NCI-H82 (cell line): ENCODE measurements at places on chromosomes 5 and 9.

DNA sequence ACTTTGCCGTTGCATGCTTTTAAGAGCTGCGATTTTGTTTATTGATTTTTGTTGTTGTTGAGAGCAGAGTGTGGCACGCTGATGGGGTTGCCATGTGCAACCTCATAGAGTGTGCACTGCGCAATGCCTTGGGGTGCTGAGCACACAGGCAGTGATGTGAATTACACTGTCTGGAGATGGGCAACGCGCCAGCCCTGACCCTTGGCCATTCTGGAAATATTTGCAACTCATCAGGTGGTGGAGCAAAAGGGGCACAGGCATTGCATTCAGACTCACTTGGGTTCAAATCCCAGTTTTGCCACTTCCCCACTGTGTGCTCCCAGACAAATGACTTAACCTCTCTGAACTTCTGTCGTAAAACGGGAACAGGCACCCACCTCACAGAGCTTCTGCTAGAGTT, 25.6 kb downstream of the DUSP1 start:
- DNase-seq: no peak

GRCh38 chr5:157108976-157109375, at the start of gene HAVCR2:
TSS of gene HAVCR2 (minus strand) at chr5:157109044. CDS start at chr5:157108983, 61 bp downstream.
- no peak for DNase-seq

DNA sequence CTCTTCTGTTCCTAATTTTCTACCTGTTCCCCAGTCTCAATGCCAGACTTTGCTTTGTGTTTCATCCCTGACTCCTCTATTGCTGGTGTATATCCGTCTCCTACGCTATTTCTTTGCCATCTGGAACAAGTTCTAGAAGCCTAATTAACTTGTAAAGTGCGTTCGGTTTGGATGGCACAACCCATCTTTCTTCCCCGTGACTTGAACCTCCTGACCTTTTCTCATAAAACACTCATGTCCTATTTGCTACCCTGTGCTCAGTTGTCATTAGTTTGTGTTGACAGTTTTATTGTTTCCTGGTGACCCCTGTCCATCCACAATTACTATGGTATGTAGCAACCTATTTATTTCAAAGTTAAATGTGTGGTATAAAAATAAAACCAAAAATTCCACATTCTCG, 323.5 kb downstream of the TLE4 start:
- no peak for DNase-seq

- DNase-seq: no peak
These were observed 195.7 kb downstream of the CDK5RAP2 start for GRCh38 chr9:120383999-120384924.

DNA sequence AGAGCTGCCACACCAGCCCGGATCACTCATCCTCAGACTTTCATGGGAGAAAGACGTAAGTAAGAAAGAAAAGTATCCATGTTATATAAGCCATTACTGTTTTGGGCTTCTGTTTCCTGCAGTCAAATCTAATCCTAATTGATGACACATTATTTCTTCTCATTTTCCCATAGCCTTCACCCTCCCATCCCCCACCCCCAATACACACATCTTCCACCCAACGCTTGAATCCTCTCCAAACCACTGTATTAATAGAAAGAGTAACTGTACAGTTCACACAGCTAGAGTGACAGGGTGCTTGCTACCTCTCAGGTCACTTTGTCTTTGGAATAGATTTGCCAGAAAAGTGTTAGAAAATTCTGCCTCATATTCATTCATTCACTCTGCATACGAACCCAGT, 69.3 kb upstream of the IL17B start:
- no peak for DNase-seq

DNA sequence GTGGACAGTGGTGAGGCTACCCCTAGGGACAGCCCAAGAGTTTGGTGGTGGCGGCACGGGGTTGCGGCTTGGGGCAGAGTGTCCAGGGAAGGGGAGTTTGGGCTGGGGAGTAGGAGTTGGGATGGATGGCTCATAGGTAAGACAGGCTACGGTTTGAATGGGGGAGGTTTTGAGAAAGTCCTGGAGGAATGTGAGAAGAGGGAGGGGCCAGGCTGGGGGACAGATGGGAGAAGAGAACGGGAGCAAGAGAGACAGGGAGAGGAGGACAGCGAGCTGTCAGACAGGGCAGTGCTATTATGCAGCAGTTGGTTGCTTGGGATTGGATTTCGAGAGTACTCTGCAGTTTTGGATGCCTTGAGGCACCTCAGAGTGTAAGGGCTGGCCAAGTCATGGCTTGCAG, 24.5 kb downstream of the PSD2 start:
- DNase-seq: no peak

DNA sequence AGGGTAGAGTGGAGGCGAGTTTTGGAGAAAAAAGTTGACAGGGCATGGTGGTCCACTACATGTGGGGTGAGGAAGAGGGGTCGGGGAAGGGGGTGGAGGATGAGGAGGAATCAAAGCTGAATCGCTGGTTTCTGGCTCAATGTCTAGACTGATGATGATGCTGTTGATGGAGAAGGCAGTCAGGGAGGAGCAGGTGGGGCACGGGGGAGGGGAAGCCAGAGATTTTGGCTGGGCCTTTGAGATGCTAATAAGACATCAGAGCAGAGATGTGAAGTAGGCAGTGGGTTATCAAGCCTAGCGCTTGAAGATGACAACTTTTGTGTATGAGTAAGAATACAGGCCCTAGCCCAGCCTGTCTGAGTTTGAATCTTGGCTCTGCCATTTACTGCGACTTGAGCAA, 32.4 kb upstream of the TTC23L start:
- DNase-seq: no peak

- DNase-seq: no peak
These were observed 4.2 kb upstream of the PTGER4 start for GRCh38 chr5:40675396-40676133.

DNA sequence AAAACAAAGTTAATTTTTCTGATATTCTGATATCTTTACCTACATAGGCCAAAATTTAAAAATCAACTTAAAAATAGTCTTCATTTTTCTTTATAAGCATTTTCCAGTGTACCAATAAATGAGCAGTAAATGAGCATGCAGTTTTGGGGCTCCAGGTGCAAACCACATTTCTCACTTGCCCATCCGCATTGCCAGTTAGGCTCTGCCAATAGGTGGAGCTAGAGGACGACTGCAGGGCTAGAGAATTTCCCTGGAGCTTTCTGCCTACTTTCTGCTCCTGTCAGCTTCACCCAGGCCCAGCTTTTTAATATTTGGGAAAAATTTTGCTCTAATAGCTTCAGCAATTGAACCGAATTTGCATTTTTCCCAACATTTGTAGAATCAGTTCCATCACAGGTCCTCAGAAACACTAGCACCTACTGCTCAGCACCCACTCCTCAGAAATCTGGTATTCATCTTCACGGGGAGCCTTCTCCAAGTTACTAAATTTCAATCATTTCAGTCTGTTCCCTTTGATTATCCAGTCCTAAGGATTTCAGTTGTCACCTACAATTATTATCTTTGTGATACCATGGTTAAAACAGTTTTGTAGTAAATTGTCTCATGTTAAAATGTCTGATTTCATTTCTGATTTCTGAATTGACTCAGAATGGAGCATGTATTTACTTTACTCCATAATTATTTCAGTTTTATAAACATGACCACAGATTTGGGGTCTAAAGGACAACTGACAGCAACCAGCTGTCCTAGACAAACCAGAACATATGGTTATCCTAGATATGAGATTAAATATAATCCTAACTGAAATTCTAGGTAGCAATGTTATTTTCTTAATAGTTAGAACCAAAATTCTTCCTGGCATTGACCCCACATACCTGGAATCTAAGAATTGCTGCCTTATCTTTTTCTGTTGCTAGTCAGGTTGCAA, 104.6 kb upstream of the FAM174A start:
- DNase-seq: peak; percentile 63

- DNase-seq: peak; percentile 93
These were observed 6.1 kb upstream of the DPM2 start for GRCh38 chr9:127943731-127944144.

GRCh38 chr5:150211156-150212030, 21.5 kb downstream of the SLC6A7 start:
- DNase-seq: no peak

DNA sequence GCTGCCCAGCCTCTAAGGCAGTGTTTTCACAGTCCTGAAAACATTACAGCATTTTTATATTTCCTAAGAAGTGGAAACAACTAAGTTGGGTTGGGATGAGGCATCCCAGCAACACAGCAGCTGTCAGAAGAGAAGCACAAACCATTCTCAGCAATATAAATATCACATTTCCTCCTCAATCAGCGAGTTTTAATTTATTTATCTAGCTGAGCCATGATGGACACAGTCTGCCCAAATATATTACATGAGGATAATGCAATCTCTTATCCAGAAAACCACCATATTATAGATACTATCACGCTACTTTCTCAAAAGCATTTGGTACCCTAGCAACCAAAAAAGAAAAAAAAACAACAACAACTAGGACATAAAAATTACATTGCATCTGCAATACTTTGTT, 158.5 kb downstream of the FSTL4 start:
- DNase-seq: no peak

DNA sequence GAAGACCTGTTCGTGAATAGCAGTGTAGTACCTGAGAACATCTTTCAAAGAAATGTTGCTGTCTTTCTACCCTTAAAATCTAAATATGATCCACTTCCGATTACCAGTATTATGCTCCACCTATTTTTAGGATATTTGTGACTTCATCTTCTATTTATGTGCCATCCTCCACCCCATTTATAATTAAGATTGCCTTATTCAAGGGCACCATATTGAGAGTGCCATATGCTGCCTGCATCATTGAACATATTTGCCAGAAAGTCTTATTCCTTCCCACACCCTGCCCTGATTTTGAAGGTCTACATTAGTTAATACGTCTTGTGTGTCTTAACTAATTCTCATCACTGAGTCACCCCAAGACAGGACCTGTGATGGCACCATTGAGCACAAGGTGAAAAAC, 1076.7 kb downstream of the CDH12 start:
- DNase-seq: no peak

DNA sequence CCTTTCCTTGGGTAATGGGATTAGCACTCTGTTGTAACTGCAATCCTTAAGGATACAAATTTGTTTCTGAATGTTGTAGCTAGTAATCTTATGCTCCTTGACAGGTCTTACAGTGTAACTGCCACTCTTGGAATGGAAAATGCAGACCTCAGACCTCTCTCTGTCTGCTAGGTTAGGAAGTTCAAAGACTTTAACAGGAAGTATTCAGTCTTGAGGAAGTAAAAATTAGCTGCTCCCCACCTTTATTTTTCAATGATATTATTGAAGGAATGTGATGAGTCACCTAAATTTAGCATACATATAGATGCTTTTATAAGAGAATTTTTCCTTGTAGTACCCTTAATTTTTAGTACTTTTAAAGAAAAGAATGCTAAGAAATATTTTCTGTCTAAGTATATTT, 71.5 kb downstream of the PAM start:
- peak; percentile 91 for DNase-seq

DNA sequence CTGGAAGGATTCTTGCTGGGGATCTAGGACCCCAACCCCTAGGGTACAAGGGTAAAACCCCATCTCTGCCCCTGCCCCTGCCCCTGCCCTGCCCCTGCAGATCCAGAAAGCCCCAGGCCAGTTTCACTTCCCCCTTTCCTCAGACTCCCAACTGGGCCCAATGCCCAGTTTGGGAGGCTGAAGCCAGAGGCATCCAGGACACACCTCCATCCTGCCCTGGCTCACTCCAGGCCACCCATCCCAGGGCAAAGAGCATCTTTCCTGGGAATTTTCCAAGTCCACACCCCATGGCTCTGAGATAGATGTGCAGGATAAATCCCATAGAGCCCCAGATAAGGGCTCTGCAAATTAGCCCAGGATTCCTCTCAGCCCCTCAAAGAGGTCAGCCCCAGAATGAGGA, 17.4 kb downstream of the CNTFR start:
- DNase-seq: no peak

- DNase-seq: no peak
These were observed 556.7 kb upstream of the TLE4 start for GRCh38 chr9:79014929-79015699.

- no peak for DNase-seq
These were observed 154.3 kb downstream of the DENND1A start for GRCh38 chr9:123775289-123776284.

GRCh38 chr9:89311346-89312221, 589 bp downstream of the CKS2 start:
- DNase-seq: no peak

DNA sequence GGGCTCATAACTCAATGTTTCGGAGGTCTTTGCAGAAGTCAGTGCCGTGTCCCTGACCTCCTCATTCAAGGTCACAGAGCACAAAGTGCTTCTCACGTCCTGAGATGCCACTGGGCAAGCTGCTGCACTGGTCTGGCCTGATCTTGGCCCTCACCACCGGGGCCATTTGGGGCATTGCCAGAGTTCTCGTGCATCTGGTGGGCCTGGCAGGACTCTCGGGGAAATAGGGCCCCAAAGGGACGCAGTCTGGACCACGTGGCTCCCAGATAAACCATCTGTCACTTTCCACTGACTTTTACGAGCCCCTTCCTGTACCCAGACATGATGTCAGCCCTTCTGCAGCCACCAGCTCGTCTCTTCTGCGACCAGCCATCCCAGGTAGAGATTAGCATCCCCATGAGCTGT, 54.8 kb downstream of the HRH2 start:
- peak; percentile 10 for DNase-seq

DNA sequence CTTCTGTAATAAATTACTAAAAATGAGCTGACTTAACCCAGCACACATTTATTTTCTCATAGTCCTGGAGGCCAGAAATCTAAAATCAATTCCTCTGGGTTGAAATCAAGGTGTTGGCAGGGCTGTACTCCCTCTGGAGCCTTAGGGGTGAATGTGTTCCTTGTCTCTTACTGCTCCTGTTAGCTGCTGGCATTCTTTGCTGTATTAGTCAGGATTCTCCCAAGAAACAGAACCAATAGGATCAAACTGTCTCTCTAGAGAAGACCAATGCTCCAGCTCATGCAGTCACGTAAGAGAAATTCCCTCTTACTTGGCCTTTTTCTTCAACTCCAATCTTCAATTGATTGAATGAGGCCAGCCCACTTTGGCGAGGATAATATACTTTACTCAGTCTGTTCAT, 15.3 kb upstream of the CD180 start:
- DNase-seq: no peak
